ENCODE measurements at places on chromosomes 2 and 18. TPM values are rescaled to one million over a fixed set of nuclear protein-coding genes. Genes with fewer than 3 reads are reported as not detected.

GRCh38 chr18:53757328-53757727 lies 467.1 kb downstream of the MBD2 start:
- DNase-seq: no peak

GRCh38 chr18:37667836-37668235 lies 102.2 kb upstream of the CELF4 start:
- no peak for DNase-seq

DNA sequence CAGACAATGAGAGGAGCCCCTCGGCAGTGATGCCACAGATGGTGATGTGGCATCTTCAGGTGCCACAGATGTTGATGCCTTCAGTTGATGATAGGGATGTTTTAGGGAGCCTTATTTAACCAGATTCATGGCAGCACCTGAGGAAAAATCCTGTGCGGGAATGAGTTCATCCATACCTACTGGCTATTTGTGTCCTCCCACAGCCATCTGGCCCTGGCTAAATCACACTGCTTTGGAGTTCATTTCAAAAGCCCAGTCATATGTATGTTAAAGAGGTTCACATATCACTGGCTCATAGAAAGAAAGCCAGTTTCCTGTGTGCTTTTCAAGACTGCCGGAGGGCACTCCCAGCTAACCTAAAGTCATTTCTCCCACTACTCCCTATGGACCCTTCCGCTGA lies 131.3 kb downstream of the MCFD2 start:
- DNase-seq: no peak

- DNase-seq: no peak
These were observed 1.4 kb upstream of the CCDC85A start for GRCh38 chr2:56182420-56182819.

GRCh38 chr2:118689456-118689855 lies 158.0 kb downstream of the EN1 start:
- no peak for DNase-seq

DNA sequence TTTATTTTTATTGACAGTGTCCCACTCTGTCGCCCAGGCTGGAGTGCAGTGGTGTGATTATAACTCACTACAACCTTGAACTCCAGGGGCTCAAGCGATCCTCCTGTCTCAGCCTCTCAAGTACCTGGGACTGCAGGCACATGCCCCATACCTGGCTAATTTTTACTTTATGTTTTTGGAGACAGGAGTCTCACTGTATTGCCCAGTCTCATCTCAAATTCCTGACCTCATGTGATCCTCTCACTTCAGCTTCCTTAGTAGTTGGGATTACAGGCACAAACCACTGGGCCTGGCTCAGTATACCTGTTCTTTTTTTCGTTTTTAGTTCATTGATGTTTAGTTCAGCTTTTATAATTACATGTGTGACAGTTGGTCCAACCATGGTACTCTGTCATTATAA lies 40.1 kb upstream of the SNORC start:
- DNase-seq: no peak

GRCh38 chr2:228509021-228509420 lies 327.5 kb upstream of the SPHKAP start:
- DNase-seq: no peak

DNA sequence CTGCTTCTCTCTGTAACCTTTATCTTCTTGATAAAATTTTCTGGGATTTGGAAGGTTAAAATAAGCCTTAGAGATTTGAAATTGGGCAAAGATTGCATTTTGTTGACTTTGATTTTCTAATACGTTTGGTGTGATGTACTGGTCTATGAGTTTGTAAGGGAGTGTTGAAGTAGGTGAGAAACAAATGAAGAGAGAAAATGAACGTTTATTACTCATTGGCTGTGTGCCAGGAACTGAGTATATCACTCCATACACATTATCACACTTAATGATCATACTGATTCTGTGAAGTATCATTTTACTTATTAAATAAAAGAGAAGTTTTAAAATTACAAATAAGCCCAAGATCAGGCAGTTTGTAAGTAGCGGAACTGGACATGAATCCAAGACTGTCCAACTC lies 795.1 kb upstream of the ZEB2 start:
- DNase-seq: no peak

DNA sequence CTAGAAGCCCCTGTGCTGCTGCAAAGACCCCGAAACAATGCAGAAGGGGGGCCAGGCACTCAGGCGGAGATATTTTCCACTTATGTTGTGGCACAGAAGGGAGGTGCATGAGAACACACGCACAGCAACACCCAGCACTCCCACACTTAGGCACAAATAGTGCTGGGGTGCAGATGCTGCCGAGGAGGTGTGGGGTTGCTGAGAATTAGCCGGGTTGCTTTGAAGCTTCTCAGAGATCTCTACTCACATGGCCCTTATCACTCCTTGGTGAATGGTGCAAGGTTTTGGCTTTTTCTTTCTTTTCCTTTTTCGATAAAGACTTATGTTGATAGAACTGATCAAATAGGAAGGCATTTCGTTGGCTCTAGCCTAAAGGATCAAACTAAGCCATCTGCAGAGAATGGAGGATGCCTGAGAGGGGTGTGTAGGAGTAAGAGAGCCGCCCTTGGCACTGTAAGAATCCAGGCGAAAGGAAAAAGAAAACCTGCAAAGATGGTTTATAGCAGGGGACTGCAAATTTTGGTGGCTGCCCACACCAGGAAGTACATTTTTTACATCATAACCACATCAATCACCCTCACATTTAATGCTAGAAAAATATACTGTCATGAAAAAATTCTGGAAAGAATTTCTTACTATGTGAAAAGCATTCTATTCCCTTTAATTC lies 27.9 kb upstream of the FHL2 start:
- DNase-seq: peak; percentile 81

- no peak for DNase-seq
These were observed 47.0 kb downstream of the APLF start for GRCh38 chr2:68514316-68514929.

- DNase-seq: no peak
These were observed 165.6 kb upstream of the NCKAP5 start for GRCh38 chr2:133733901-133734255.

DNA sequence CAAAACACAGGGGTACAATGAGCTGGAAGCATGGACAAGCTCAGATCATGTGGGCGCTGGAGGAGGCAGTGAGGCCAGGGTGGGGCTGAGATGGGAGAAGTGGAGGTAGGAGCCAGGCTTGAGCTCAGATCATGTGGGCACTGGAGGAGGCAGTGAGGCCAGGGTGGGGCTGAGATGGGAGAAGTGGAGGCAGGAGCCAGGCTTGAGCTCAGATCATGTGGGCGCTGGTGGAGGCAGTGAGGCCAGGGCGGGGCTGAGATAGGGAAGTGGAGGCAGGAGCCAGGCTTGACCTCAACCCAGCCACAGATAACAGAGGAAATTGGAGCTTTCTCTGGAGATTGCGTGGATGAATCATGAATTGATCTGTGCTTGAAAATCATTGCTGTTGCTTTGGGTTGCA lies 48.3 kb upstream of the TMEM18 start:
- DNase-seq: no peak

- no peak for DNase-seq
These were observed 37.4 kb downstream of the MRPL44 start for GRCh38 chr2:223994562-223995162.

DNA sequence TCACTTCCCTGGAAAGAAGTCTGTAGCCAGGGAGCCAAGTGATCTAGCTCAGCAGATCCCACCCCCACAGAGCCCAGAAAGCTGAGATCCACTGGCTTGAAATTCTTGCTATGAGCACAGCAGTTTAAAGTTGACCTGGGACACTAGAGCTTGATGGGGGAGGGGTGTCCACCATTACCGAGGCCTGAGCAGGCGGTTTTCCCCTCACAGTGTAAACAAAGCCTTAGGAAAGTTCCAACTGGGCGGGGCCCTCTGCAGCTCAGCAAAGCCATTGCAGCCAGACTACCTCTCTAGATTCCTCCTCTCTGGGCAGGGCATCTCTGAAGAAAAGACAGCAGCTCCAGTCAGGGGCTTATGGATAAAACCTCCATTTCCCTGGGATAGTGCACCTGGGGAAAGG lies 887.2 kb upstream of the LRATD1 start:
- DNase-seq: no peak

- no peak for DNase-seq
These were observed 546.3 kb upstream of the ZEB2 start for GRCh38 chr2:145066151-145066661.

GRCh38 chr2:96218508-96219131 lies 10.0 kb upstream of the STARD7 start:
- DNase-seq: no peak

GRCh38 chr2:219142329-219142728 lies 18.3 kb downstream of the NHEJ1 start:
- DNase-seq: peak; percentile 81

DNA sequence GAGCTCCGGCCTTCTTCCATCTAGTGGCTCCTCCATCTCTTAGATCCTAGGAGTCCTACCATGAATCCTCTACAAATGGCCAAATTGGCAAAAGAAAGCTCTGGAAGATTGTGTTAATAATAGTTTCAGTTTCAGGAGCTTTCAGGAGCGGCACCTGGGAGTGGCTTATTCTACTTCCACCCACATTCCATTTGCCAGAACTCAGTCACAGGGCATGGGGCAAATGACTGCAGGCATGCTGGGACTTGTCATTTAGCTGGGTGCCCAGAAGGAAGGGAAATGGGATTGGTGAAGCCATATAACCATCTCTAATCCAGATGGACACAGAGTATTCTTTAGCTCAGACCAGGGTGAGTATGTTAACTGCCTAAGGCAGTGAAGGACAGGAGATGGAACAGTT lies 3.6 kb upstream of the LRATD1 start:
- DNase-seq: peak; percentile 29

GRCh38 chr2:151114874-151115273 lies 146.8 kb downstream of the RBM43 start:
- no peak for DNase-seq

DNA sequence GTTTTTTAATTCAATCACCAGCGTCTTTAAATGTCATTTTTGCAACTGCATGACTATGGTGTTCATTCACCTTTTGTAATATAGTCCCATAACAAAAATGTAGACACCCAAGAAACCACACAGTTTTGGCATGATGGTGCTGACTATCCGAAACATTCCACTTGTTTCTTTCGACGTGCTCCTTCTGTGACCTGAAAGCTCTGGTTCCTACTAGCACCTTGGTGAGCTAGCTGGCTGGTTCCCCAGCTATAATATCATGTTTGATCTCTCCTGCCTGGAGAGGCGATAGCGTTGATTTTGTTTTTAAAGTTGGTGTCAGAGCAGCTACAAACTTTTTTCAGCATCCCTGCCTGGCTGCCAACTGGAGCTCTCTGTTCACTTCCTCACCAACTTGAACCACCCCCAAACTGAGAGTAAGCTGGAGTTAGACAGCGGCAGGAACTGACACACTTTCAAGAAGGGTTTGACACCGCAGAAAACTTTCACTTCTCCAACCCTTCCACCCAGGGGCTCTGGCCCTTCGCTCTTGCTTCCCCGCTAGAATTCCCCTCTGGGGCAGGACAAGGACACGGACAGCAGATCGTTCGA lies 1.1 kb downstream of the ATAD2B start:
- DNase-seq: peak; percentile 33

GRCh38 chr2:80858965-80859364 lies 554.4 kb upstream of the LRRTM1 start:
- no peak for DNase-seq

- no peak for DNase-seq
These were observed 64.1 kb downstream of the MRPS9 start for GRCh38 chr2:105102001-105102400.

- no peak for DNase-seq
These were observed 84.1 kb upstream of the RTN4 start for GRCh38 chr2:55134316-55134706.

- no peak for DNase-seq
These were observed 32.0 kb downstream of the SMCHD1 start for GRCh38 chr18:2687390-2688001.

GRCh38 chr2:207115715-207116364 lies 49.9 kb downstream of the KLF7 start:
- DNase-seq: no peak

GRCh38 chr18:76358774-76359173 lies 136.3 kb downstream of the ZNF516 start:
- no peak for DNase-seq

- peak; percentile 20 for DNase-seq
These were observed 54.1 kb downstream of the E2F6 start for GRCh38 chr2:11411768-11412448.

- no peak for DNase-seq
These were observed 230.6 kb upstream of the ID2 start for GRCh38 chr2:8451273-8451672.

- no peak for DNase-seq
These were observed 84.9 kb downstream of the PDCL3 start for GRCh38 chr2:100647709-100648108.

- DNase-seq: no peak
These were observed 184.6 kb upstream of the MEX3C start for GRCh38 chr18:51382081-51382480.

DNA sequence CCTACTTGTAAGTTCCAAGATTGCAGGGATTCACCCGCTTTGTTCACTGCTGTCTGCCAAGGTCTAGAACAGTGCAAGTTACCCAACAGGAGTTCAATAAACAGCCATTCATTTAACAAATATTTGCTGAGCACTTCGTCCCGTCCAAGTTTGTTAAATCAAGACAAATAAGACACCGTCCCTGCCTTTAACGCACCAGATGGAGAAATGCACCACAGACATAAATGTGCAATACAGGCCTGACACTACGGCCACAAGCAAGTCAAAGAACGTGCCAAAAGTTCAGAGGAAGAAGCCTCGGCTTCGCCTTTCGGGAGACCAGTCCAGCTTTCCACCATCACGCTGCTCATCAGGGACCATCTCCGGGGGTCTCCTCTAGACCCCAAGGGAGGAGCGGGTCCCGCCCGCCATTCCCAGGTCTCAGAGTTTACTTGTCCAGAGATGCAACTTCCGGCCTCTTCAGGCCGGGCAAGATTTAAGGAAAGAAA lies 429 bp downstream of the C2orf76 start:
- DNase-seq: no peak

Gene MC2R
- total RNA-seq: not detected

Gene PROKR1
- total RNA-seq: not detected

Gene LRRTM4
- 1.3 TPM for total RNA-seq

Gene LOXHD1
- not detected for total RNA-seq

Gene LYG2
- not detected for total RNA-seq

Gene VAMP8
- 124 TPM for total RNA-seq

Gene HSBP1L1
- 41.5 TPM for total RNA-seq

Gene ALPI
- not detected for total RNA-seq

Gene TUBA4B
- total RNA-seq: not detected

Gene PROM2
- 147 TPM for total RNA-seq

Gene MC5R
- not detected for total RNA-seq

Gene CYRIA
- total RNA-seq: 3.9 TPM

Gene TNFAIP6
- not detected for total RNA-seq

Gene CD8B2
- total RNA-seq: not detected

Gene UGT1A10
- not detected for total RNA-seq

Gene LDLRAD4
- total RNA-seq: 1.2 TPM

Gene TMEM198
- total RNA-seq: 5.8 TPM

Gene PARD6G
- 0.23 TPM for total RNA-seq

Gene FAM210A
- 29.3 TPM for total RNA-seq

Gene ALS2
- total RNA-seq: 27.2 TPM

Data from PC-9 (cell line).